ENCODE measurements at places on chromosomes 16 and 17. TPM values are rescaled to one million over a fixed set of nuclear protein-coding genes. Genes with fewer than 3 reads are reported as not detected.
A peak's percentile ranks its signal among the peaks of the same experiment; 100 is the strongest.

DNA sequence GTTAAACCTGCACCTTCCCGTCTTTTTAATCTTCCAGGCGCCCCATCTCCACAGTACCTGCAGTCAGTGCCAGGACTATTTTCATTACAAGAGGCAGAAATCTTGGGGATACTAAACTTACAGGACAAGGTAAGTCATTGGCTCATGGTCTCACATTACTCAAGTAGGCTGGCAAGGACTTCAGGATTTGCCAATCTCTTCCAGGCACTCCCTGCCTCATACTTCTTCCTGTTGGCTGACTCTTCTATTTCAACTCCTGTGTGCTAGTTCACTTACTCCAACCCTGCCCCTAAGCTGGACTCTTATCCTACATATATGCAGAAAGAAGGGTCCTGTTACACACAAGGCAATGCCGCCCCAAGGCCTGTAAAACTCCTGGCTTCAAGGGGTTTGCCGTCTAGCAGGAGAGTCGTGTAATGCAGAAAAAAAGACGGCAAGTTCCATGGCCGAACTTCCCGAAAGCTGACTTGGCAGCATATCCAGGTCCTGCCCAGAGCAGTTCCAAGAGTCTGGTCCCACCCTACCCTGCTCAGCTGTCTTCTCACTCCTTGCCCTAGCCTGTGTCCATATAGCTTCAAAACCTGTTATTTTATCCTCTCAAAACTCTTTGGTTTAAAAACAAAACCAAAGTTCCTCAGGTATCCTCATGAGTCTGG is 14.8 kb downstream of the ERN1 start:
- DNase-seq = no peak

GRCh38 chr16:27945233-27945973 is 118.1 kb downstream of the GSG1L start:
- DNase-seq = no peak

TSPAN10 gene
- 1.5 TPM for total RNA-seq

GRCh38 chr17:81959362-81960129 is 1.4 kb downstream of the NOTUM start:
- DNase-seq = no peak

DNA sequence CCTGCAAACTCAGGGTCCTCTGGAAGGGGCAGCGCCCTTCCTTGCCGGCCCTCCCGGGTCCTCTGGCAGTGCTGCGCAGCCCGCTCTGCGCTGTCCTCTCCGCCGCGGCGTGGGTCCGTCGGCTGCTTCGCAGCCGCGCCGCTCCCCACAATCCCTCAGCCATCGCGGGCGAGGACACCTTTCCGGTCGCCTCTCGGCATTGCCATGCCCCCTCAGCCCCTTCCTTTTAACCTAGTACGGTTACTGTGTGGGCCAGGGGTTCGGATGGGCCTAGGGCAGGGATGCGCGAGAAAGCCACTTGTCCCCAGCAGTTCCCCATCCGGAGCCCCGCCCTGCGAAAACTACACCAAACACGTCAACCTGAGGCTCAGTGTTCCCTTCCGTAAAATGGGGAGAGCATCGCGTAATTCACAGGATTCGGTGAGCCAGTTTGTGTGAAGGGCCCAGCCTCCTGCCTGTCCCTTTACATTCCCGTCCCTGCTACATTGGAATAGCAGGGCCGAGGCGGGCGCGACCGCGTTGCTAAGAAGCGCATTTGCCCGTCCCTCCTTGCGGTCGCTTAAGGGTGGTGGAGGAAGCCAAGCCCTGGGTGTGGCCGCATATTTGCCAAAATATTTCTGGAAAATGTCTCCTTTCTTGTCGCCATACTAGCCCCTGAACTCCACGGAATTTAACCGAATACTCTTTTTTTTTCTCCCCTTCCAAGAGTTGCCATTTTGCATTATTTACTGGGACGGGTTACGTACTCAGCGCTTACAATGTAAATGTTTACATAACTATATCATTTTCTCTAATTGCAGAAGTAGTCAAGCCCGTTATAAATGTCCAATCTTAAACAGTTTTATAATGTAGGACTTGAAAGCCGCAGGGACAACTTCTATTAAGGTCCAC is 13.2 kb downstream of the COPZ2 start:
- peak; percentile 83 for DNase-seq

GRCh38 chr16:79401157-79401556 is 199.4 kb downstream of the MAF start:
- DNase-seq = no peak

SNN gene
- total RNA-seq = 13.7 TPM

ROGDI gene
- total RNA-seq = 17.1 TPM

KCTD2 gene
- total RNA-seq = 14.3 TPM

GRCh38 chr16:60820361-60820760 is 1215.9 kb downstream of the CDH8 start:
- DNase-seq = no peak

KCNJ12 gene
- total RNA-seq = 0.14 TPM

DNA sequence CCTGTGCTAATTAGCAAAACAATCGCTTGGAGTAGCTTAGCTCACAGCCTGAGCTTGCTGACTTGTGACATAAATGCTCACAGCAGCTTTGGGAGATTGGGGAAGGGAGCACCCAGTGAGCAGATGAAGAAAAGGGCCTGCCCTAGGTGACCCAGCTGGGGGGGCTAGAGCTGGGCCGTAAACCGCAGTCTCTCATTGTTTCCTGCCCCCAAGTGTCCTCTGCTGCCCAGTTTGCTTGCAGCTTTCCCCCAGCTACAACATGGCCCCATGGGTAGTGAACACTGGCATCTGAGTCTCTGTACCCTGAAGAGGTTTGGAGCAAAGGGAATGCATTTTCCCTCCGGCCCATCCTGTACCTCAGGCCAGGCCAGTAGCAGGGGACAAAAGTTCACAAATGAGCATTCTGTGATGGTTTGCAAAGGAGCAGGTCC is 349.4 kb downstream of the SLC39A11 start:
- no peak for DNase-seq

GRCh38 chr17:29162082-29162908 is 17.9 kb downstream of the MYO18A start:
- DNase-seq = no peak

GRCh38 chr17:72117535-72118334 is 3.1 kb upstream of the SOX9 start:
- no peak for DNase-seq

KCNH4 gene
- 0.06 TPM for total RNA-seq

METTL2A gene
- total RNA-seq = 28.3 TPM

- DNase-seq = no peak
These were observed 4.4 kb upstream of the ZFP1 start for GRCh38 chr16:75143941-75144340.

- no peak for DNase-seq
These were observed 331.7 kb downstream of the SOX9 start for GRCh38 chr17:72452286-72453173.

DNA sequence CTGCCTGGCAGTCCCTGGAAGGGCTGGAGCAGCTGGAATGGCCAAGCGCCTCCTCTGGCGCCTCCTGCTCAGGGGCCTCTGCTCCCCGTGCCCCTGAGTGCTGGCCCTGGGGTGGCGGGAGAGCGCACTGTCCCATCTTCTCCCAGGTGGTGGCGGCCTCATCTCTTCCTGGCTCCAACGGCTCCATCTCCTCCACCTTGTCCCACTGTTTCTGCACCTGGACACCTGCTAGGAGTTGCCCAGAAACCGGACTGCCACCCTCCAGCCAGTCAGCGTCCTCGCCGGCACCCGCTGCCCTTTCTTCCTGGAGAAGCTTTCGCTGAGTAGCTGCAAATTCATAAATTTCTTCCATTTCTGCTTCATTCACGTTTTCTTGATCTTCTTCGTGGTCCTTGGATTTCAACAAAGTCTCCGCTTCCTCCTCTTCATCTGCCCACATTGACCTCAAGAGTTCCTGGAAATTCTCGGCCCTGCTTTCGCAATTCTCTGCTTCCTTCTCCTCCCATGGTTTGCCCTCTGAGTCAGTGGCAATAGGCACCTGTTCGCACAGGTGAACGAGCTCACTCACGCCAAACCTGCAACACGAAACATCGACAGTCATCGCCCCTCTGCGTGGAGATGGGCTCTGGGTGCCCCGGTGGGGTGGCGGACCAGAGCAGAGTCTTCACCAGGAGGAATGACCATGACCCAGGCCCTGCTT is 13.7 kb upstream of the NLRC3 start:
- DNase-seq = no peak

WFDC1 gene
- total RNA-seq = not detected

ZPBP2 gene
- total RNA-seq = not detected

C16orf86 gene
- not detected for total RNA-seq

CD300LD gene
- not detected for total RNA-seq

DNA sequence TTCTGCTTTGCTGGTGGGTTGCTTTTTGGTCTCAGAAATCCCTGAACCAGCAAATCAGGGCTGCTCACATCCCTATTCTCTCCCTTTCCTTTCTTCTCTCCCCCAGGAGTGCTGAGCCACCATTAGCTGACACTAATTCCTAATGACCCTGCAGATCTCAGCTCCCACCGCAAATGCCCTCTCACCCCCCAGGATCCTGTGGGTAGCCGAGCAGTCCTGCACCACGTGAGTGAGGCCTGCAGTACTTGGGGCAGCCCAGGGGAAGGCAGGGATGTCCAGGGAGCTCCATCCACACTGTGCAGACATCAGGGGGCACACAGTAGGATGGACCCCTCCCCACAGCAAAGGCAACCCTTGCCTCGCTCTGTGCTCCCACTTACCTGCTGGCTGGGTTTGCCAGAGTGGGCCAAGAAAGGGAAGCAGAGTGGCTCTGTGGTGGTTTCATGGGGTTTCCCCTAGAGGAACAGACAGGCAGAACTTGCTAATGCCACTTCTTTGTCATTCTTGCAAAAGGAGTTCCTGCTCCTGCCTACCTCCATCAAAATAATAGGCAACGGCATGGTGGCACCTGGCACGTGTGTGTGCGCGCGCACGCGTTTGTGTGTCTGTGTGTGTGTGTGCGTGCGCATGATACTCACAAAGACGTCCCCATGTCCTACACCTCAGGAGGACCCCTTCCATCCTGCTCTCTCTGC is 135.6 kb downstream of the GAS7 start:
- no peak for DNase-seq

DNA sequence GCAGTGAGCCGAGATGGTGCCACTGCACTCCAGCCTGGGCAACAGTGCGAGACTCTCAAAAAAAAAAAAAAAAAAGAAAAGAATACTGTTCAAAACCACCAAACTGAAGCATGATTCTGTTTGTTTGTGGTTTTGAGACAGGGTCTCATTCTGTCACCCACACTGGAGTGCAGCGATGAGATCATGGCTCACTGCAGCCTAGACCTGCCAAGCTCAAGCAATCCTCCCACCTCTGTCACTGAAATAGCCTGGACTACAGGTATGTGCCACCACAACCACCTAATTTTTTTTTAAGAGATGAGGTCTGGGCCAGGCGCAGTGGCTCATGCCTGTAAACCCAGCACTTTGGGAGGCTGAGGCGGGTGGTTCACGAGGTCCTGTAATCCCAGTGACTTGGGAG is 4.3 kb downstream of the SUMO2 start:
- no peak for DNase-seq

DNA sequence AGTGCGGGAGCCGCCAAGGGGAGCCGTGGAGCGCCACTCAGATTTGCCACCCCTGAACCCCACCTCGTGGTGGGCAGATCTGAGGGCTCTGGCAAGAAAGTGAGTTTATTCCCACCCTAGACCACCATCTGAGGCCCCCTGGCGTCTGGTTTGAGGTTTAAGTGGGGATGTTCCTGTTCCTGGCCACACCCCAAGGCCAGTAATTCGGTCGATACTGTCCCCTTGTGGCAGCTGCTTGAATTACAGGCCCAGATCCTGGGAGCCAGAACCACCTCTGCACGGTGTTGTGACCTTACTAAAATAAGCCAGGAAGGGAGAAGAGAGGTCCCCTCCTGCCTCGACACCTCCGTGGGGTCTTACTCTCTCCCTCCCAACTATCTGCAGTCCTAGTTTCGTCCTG is 3.3 kb upstream of the LAT start:
- no peak for DNase-seq

DNA sequence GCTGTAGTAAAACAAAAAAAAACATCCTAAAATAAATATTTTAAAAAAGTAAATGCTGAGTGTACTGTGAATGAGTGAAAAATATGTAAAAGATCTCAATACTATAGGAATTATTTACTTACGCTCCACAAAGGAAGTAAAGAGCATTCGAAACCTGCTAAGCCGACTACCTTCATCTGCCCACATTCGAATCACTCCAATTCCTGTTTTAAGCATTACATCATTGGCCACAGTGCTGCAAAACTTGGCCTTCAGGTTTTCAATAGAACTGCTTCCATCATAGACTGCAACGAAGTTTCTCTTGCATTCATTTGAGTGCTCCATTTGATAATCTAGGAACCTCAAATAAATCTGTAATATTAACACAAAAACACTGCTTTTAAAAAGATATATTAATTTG is 34.4 kb downstream of the NETO2 start:
- DNase-seq = no peak

- DNase-seq = peak; percentile 58
These were observed 46.1 kb upstream of the BPTF start for GRCh38 chr17:67779098-67779672.

- DNase-seq = no peak
These were observed 256.4 kb upstream of the IRX3 start for GRCh38 chr16:54542805-54543505.

LPO gene
- total RNA-seq = not detected

RBFOX1 gene
- 0.31 TPM for total RNA-seq

CIITA gene
- total RNA-seq = 0.72 TPM

PROCA1 gene
- 0.70 TPM for total RNA-seq

DNA sequence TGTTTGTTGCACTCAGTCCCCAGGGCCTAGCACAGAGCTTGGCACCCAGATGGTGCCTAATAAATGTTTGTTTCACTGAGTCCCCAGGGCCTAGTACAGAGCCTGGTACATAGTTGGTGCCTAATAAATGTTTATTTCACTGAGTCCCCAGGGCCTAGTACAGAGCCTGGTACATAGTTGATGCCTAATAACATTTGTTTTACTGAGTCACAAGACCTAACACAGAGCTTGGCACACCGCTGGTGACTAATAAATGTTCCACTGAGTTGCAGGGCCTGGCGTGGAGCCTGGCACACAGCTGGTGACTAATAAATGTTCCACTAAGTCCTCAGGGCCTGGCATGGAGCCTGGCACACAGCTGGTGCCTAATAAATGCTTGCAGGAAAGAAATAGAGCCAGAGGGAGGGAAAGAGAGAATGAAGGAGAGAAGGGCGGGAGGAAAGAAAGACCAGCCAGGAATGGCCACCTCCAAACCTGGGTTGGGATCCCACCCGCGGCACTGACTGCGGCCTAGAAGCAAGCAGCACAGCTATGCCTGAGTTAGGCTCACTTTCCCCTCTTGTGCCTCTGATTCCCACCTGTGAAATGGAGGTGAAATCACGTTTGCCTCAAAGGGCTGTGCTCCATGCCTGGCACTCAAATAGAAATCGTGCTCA is 7.5 kb downstream of the SLC5A11 start:
- no peak for DNase-seq

DNA sequence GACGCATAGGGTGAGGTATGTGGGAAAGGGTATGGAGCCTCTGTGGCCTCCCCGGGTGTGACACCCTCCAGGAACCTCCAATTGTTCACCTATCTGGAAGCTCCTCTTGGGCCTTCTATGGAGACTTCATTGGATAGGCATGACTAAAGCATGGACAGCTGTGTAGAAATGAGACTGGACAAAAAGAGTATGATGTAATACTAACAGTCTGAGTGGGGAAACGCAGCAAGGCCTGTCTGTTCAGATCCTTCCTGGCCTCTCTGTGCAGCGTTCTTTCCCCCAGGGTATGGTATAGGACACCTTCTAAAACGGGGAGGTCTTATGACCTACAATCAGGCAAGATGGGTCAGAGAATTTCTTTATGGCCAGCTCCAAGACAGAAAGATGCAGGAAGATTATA is 30.7 kb upstream of the CCNF start:
- DNase-seq = no peak

- DNase-seq = no peak
These were observed 224.3 kb downstream of the SOX9 start for GRCh38 chr17:72345088-72345487.

- DNase-seq = no peak
These were observed 47.2 kb downstream of the OTOA start for GRCh38 chr16:21710938-21711337.
